Dermis microvascular lymphatic vessel endothelial cell (primary cell): ENCODE measurements at places on chromosomes 7 and 10. TPM values are rescaled to one million over a fixed set of nuclear protein-coding genes. Genes with fewer than 3 reads are reported as not detected.

DNA sequence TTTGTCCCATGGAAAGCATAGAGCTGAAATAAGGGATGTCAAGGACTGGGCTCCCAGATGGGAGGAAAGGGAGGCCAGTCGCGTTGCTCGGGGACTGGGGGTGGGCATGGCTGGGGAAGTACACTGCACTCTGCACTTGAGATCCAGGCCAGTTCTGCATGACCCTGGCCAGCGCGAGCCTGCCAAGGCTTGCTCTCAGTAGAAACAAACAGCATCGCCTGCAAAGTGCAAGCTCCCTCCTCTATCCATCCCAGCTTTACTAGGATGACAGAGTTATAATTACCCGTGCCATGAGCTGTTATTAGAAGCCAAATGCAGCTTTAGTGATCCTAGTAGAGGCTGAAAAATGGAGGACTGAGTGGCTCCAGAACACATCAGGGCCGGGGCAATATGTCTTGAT, 43.9 kb upstream of the PDCD4 start:
- no peak for DNase-seq

- DNase-seq: no peak
These were observed 625.2 kb upstream of the CELF2 start for GRCh38 chr10:10392511-10392910.

DNA sequence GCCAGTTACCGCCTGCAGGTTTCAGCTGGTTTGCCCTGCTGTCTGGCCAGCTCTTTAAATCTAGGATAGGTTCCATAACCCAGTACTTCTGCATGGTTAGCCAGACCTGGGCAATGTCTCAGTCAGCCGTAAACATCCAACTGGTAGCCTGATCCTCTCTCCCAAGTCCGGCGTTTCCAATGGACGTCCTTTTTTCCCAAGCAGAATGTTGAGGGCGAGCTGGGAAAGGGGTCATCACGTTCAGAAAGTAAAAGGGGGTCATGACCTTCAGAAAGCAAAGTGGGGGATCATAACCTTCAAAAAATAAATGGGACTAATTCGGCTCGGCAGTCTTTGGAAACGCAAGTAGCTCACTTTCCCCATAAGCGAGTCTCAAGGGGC, 430 bp downstream of the PON3 start:
- no peak for DNase-seq

GRCh38 chr10:76552091-76552873, 1085.3 kb downstream of the KCNMA1 start:
- no peak for DNase-seq

DNA sequence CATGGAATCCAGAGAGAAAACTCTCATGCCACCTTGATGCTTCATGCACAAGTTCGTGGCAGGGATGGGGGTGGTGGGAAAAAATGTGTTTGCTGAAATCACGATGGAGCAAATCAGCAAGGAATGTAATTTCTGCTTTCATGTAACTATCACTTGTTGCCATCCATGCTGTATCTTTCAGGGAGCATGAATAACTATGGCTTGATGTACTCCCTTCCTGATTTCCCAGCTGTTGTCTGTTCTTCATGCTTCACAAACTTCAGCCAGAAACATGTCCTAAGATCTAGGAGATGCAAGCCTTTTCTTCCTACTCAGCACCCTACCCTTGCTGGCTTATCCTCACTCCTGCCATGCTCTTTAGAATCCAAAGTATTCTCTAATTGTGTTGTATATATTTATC, 64.0 kb downstream of the LRRC4 start:
- DNase-seq: no peak

DNA sequence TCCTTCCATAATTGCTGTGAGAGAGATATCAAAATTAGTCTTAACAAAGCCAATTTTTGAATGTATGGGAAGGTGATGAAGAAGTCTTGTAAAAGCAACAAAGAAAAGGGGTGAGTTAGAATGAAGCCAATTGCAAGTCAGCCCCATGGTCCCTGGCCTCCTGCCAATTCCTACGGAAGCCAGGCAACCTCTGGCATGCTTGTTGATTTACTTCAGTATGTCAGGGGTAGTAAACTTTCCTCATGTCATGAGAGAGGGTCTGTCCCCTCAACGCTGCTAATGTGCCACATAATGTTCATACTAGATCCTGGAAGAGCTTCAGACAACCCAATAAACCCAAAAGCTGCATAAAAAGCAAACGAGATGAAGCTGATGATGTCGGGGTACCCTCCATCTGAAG, 159.1 kb upstream of the YAE1 start:
- no peak for DNase-seq

TMEM26 gene
- not detected in 2 replicates for total RNA-seq

DNA sequence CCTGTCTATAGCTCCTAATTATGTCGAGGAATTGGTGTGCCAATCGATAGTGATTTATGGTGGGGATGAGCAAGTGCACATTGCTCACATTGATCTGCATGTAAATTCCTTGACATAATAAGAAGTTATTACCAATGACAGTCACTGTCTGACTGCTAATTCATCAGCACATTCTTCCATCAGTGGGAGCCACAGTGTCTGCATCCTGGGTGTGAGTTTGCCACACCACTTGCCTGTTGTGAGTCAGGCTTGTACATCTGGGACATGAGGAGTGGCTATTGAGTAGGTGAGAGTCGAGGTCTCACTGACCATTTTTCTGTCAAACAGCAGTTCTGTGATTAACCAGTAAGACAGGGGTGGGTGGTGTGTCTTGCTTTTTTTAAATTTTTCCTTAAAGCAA, 263.4 kb downstream of the LRMDA start:
- DNase-seq: no peak

DNA sequence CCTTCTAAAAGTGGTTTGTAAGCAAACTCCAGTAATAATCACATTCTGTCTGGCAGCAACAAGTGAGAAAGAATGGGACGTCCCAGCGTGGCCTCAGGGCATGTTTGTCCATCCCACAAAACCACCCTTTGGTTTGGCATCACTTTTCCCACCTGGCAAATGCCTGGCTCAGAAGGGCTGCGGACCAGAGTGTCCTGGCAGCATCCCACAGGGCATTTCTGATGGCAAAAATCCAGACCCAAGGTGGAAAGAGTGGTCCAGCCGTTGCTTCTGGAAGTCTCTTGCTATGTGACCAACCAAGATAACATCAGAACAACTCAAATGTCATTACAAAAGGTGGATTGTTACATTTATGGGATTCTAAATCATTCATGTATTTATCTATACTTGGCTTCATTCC, 174.4 kb downstream of the CREB5 start:
- DNase-seq: no peak

GRCh38 chr10:69800109-69800508, 1.6 kb upstream of the COL13A1 start:
- peak; percentile 37 for DNase-seq

GPER1 gene
- 1.5 and 2.3 TPM in 2 replicates for total RNA-seq

GRCh38 chr10:19922236-19922963, 106.2 kb downstream of the PLXDC2 start:
- DNase-seq: no peak

DNA sequence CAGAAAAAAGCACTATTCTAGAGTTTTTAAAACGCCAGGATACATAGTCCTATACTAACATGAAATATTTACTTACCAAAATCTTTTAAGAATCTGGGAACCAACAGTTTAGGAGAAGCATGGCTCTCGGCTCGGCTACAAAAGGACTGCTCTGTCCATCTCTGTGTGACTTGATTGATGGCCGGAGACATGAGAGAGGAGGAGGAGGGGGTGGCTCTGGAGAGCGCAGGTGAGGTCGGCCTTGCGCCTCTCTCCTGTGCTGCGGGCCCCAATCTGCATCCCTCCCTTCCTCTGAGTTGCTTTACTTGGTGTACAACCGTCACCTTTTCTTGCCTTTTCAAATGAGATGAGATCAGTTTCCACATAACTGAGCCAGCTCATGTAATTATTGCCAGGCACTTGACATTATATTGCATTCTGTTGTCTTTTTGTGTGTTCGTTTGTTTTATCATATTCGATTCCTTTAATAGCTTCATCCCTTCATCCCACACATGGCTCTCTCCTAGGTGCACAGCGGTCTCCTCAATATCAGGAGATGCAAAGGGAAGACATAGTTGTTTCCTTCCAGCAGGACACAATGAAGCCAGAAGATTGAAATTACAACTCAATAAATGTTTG, 87.8 kb upstream of the KLF6 start:
- DNase-seq: no peak

SH2D4B gene
- total RNA-seq: under 0.01 and 0.13 TPM in 2 replicates

PTN gene
- not detected in 2 replicates for total RNA-seq

FKBP14 gene
- 8.5 and 9.8 TPM in 2 replicates for total RNA-seq

- DNase-seq: no peak
These were observed 74.5 kb downstream of the DIP2C start for GRCh38 chr10:614790-615582.

DNA sequence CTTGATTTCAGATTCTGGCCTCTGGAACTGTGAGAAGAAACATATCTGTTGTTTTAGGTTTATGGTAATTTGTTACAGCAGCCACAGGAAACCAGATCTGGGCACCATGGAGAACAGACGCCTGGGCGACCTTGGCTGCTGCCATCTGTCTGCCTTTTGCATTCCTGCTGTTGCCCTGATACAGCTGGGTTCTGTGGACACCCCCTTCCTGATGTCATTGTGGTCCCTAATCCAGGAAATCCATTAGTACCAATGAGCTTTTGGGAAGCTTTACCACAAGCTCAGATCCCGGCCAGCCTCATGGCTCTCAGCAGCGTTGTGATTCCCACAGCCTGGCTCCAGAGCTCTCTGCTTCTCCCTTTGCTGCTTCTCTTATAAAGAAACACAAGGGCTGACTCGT, 174.2 kb upstream of the NPS start:
- no peak for DNase-seq

- no peak for DNase-seq
These were observed 7.3 kb downstream of the DPYSL4 start for GRCh38 chr10:132193907-132194552.

DNA sequence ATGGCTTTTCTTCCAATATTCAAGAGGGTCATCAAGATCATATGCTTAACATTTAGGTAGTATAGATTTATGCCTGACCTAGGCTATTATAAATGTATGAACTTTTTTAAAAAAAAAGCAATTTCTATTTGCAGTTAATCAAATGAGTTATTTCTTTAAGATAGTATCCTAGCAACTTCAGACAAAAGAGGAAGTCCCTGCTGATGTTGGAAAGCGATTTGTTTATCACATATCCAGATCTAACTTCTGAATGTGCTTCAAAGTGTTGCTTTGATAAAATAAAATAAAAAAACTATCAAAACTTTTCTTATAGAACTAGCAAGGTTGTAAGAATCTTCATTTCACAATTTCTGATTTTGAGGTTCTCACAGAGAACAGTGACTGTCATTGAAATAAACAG, 401.9 kb upstream of the PHF14 start:
- DNase-seq: no peak

SRRM3 gene
- total RNA-seq: 1.3 and 3.3 TPM in 2 replicates

- DNase-seq: no peak
These were observed 39.6 kb downstream of the KCNH2 start for GRCh38 chr7:150938566-150938965.

KEL gene
- 0.13 TPM in 1 of 2 replicates, not detected in the other for total RNA-seq

MSS51 gene
- total RNA-seq: 0.39 and 0.63 TPM in 2 replicates

- DNase-seq: peak; percentile 18
These were observed 37.5 kb downstream of the CASD1 start for GRCh38 chr7:94547126-94547525.

DNA sequence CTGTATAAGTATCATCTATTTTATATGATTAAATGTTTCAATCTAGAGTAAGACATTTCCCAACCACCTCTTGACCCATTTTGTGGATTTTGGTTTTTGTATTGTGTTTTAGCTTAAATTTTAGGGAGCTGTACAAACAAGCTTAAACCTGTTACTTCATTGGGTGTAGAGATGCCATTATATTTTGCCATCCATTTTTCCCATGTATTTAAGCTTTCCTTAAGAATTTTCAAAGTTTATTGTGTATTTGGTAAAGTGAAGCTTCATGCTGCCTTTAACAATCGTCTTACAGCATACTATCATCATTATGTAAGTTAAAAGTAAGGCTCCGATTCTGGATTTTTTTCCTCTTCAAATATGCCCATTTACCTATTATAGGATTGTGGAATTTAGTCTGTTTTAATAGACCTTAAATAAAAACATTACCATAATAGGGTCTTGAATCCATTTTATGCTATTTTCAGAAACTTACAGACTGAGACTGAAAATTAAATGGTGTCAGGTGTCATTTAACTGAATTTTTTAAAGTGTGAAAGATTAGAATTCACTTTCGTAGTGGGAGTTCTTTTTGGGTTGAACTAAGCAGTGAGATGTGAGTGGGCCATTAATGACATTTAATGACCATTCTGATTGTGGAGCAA, 2.2 kb downstream of the KMT2E start:
- no peak for DNase-seq

GRCh38 chr10:3418926-3419325, 246.3 kb upstream of the PITRM1 start:
- no peak for DNase-seq

DNA sequence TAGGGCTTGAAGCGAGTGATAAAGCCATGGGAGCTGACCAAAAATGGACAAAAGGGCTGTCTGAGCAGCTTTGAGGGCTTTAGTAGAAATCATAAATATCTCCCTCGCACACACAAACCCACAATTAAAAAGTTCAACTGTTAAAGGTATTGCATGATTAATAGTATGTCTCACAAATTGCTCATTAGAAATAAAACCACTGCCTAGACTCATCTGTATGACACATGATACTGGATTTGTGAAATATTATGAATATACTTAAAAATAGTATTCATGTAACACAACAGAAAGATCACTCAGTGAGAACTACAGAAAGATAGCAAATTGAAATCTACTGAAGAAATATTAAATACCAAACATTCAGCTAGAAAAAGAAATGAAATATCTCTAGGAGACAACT, 11.9 kb upstream of the PTPN12 start:
- no peak for DNase-seq

AEBP1 gene
- total RNA-seq: 9.1 and 19.6 TPM in 2 replicates

DNA sequence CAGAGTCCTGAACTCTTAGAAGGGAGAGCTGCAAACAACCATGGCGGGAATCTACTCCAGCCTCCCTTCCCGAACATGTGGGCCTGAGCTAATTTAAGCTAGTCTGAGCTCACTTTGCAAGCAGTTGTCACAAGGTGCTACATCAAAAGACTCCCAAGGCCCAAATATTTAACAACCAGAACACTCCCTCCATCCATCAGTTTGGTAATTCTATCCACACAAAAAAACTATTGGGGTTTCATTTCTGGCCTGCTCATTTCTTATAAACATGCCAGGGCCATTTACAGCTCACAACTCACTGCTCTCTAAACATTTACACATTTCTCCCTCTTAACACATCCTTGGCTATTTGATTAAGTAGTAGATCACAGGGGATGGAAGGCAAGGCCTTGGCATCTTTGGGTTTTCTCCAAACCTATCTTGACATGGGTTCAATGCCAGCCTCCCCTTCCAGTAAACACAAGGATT, 263.4 kb downstream of the KCNMA1 start:
- no peak for DNase-seq

H2BK1 gene
- not detected in 2 replicates for total RNA-seq

ZNF735 gene
- not detected in 2 replicates for total RNA-seq

DNA sequence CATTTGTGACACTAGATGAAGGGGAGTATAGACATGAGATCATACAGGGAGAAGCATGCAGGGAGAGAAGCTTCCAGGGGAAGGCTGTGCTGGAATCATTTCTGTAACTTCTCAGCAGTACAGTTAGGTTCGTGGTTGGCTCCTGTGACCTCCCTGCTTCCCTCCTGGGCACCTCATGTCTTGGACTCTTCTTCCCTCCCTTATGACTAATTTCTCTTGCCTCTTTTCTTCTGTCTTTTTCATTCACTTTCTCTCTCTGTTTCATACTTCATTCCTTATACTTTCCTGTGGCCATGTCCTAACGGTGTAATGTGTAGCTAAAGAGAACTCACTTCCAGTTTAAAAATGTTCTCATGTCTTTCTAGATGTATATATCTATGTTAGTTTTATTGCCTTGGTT, 19.1 kb upstream of the HKDC1 start:
- DNase-seq: no peak
